Panc1 (cell line): ENCODE measurements at places on chromosomes 16 and 17. TPM values are rescaled to one million over a fixed set of nuclear protein-coding genes. Genes with fewer than 3 reads are reported as not detected.

DNA sequence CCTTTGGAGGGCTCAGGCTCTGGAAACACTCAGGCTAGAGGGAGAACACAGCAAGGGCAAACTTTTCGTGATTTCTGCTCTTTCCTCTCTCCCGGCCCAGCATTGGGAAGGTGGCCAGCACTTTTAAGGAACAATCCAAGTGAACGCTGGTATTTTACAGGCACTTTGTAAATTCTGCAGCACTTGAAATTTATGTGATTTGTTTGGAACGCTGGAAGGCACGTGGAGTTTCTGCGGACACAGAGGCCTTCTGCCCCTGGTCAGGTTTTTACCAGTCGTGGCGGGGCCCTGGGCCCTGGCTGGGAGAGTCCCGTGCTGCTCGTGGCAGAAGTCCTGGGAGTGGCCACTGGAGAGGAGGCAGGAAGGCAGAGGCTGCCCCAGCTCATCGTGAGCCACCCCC lies 188.6 kb downstream of the ENGASE start:
- no peak for DNase-seq

DNA sequence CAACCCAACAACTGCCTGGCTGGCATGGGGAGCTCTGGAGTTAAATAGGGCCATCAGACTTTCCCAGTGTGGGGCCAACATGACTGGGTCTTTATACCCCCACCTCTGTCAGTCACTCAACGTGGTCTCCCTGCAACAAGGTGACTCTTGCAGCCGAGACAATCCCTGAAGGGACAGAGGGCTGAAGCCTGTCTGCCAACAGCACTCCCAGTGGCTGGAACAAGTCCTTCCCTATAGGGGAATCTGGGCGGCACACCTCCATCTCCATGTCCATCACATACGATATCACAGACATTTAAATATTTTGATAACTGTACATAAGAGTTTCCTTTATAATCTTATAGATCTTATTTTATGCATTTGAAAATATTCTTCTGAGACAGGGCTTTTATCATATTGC lies 4.8 kb upstream of the MAPT start:
- DNase-seq: no peak

- no peak for DNase-seq
Measured at GRCh38 chr17:62631086-62631935, 3.8 kb downstream of the MRC2 start.

DNA sequence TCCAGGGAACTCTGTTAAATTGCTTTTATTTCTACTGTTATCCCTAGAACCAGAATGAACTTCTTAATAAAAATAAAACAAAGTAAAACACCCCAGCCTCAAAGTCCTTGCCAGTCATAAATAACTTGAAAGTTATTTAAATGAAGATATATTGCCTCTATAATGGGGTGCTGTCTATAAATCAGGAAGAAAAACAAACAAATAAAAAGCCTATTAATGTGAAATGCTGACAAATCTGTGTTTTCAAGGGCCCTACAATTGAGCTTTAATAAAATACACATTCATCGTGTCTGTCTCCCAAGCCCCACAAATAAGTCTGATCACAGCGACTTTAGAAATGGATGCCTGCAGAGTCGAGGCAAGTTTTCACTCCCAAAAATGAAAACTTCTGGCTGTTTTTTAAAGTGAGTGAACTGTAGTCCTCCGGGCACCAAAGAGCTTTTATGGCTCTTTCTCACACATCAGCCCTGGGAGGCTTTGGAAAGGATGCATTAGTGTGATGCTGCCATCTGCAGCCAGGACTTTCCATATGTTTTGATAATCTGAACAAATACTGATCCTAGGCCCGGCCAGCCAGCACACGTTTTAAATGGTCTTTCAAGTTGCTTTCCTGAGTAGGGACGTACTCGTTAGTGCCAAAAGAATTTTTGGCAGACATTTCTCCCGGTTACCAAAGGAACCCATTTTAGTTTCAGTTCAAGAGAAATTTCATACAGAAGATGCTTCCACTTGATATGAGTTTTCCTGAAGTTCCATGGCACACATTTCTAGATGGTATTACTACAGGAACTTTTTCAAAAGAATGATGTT lies 16.3 kb downstream of the NACA2 start:
- DNase-seq: no peak

MEOX1 gene
- total RNA-seq: 0.21 TPM

- DNase-seq: no peak
Measured at GRCh38 chr16:8044796-8045195, 545.5 kb downstream of the TMEM114 start.

- DNase-seq: no peak
Measured at GRCh38 chr17:60303406-60304099, 88.4 kb downstream of the USP32 start.

DNA sequence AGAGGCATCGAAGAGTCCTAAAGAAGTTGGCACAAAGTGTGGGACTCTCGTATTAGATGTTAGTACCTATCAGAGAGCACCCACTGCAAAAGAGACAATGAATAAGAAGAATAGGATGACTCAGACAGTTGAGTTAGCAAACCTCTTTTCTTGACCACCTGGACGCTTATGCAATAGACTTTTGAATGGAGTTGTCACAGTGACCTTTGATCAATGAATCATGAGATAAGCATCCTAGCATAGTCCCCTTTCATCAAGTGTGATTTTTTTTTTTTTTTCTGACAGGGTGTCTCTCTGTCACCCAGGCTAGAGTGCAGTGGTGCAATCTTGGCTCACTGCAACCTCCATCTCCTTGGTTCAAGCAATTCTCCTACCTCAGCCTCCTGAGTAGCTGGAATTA lies 1417.9 kb upstream of the GOT2 start:
- DNase-seq: no peak

- DNase-seq: no peak
Measured at GRCh38 chr16:1197237-1197866, 27.7 kb downstream of the TPSG1 start.

DNA sequence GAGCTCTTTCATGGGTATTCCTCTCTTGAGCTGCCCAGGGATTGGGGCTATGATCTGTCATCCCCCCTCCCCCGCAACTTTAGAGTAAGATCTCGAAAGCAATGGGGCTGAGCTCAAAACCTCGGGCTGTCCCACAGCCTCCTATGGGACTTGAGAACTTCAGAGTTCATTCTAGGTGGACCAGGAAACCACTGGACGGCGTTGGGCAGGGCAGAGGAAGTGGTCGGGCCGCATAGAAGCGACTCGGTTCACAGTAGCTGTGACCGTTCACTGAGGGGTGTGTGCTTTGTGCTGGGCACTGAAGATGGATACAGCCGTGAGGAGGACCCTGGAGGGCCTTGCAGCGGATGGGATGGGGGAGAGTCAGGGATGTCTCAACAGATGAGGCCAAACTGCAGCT lies 292.0 kb downstream of the CPPED1 start:
- no peak for DNase-seq
